Endothelial cell of umbilical vein (primary cell): ENCODE measurements at places on chromosomes 3 and 15.

GRCh38 chr3:42876940-42877720, 1.5 kb upstream of the CYP8B1 start:
- no peak for DNase-seq

DNA sequence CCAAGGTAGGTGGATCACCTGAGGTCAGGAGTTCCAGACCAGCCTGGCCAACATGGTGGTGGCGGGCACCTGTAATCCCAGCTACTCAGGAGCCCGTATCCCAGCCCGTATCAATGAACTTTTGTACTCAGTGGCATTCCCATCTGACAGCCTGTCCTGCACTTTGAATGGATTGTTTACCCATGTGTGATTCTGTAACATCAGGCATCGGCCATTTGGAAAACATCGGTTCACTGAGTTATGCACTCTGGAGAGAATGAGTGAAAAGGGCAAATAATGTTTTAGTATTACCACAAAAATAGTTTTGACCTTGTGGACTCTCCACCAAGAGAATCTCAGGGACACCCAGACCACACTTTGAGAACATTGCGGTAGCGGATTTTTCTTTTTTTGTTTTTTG, 13.6 kb downstream of the KLHL25 start:
- DNase-seq = no peak

DNA sequence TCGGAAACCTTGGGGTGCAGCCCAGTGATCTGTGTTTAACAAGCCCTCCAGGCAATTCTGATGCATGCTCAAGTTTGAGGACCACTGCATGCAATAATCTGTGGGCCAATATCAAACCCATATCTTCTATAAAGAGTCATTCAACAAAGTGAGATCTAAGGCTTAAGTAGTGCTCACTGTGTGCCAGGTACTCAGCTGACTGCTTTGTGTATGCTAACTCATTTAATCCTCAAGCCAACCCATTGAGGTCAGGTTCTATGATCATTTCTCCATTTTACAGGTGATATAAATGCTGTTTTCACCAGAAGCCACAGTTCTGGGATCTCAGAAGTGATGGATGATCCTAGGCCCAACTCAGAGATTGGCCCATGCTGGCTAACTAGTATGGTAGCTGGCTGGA, 101.7 kb downstream of the SMAD6 start:
- no peak for DNase-seq

DNA sequence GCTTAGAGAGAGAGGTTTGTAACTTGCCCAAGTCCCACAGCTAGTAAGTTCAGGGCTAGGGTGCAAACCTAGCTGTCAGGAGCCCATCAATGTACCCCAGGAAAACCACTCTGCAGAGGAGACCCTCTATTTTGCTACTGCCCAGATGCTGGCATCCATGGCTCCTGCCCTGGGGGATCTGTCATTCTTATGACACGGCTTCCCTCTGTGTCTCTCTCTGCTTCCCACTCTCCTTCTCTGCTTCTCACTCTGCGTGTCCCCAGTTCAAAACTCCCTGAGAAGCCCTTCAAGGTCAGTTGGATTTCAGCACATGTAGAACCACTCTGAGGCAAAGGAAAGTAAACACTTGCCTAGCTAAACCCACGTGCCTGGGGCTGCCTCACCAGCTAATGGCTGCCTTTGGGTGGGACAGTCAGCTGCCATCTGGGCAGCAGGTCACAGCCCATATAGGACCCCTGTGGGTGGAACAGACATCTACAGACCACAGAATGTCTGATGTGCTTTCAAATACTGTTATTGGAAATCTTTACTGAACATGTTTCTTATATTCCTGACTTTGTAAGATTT, 29.4 kb upstream of the SLCO2A1 start:
- no peak for DNase-seq

DNA sequence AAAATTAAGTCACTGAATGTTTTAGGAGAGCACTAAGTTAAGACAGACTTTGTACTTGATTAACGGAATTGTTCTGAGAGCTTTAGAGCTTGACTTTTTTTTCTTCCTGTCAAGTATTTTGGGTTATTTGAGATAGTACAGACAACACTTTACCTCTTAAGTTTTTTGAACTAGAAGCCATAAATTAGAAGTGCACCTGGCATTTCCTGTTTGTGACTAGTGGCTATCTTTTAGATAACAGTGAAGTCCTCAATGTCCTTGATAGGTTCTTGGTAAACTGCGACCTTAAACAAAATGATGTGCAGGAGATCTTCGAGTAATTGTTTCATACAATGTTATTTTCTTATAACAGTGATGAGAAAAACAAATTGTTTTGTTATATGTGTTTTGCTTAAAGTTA, 213.9 kb downstream of the TP63 start:
- no peak for DNase-seq

GRCh38 chr3:87426918-87427317, 150.5 kb upstream of the POU1F1 start:
- peak; percentile 55 for DNase-seq

DNA sequence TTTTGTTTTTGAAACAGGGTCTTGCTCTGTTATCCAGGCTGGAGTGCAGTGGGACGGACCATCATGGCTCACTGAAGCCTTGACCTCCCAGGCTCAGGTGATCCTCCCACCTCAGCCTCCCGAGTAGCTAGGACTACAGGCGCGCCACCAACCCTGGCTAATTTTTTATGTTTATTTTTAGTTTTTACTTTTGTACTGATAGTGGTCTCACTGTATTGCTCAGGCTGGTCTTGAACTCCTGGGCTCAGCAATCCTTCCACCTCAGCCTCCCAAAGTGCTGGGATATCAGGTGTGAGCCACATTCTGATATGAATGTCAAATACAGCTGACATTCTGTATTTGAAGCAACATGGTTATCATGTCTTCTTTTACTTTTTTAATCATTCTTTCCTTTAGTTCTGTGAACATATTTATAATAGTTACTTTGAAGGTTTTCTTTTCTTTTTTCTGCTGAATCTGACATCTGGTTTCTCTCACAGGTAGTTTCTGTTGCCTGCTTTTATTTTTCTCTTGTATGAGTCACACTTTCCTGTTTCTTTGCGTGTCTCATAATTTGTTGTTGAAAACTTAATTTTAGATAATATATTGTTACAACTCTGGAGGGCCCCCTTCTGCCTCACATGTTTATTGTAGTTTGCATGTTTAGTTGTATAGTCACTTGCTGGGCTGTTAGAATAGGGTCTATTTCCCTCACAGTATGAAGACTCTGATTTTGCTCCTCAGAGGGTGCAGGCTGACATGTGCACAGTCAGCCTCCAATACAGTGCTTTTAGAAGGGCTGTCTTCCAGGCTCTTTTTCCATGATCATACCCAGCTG, 8.4 kb upstream of the CNTN4 start:
- DNase-seq = no peak

- no peak for DNase-seq
Measured at GRCh38 chr3:11521167-11521566, 122.5 kb downstream of the VGLL4 start.

- DNase-seq = no peak
Measured at GRCh38 chr3:187340578-187340977, 27.6 kb upstream of the RTP4 start.

GRCh38 chr15:65920825-65921309, 51.6 kb downstream of the RAB11A start:
- DNase-seq = no peak

DNA sequence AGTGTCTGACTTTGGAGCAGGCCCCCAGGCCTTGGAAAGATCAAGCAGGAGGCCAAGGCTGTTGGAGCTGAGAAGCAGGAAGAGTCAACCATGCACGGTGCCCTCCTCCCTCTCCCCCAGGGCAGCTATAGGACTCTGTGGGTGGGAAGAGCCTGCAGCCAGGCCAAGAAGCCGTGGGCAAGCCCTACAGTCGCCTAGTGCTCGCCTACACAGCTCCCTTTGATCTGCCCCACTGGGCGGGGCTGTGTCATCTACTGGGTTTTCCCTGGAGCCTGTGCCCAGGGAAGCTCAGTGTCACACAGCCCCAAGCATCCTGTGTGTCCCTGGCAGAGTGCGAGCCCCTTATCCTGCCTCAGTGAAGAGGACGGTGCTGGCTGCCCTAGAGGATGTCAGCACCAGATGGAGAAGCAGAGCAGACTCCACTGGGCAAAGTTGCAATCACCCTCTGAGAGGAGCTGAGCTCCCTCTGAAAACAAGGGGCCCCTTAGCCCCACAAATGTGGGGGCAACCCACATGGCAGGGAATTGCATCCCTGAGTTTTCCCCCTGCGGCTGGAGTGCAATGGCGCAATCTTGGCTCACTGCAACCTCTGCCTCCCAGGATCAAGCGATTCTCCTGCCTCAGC, 72.2 kb downstream of the KLF13 start:
- no peak for DNase-seq

DNA sequence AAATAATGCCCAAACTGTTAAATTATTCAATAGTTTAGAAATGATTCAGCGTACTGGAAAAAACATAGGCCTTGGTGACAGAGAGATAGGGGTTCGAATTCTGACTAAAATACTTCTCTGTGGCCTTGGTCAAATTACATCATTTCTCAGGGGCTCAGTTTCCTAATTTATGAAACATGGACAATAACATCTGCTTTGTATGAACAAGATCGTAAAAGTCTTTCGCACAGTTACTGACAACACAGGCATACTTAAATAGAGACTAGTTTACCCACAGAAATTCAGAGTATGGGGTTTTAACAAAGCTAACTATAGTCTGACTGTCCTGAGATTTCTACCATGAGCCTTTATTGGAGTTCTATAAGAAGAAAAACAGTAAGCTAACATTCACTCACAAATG, 440.4 kb downstream of the FHIT start:
- no peak for DNase-seq

DNA sequence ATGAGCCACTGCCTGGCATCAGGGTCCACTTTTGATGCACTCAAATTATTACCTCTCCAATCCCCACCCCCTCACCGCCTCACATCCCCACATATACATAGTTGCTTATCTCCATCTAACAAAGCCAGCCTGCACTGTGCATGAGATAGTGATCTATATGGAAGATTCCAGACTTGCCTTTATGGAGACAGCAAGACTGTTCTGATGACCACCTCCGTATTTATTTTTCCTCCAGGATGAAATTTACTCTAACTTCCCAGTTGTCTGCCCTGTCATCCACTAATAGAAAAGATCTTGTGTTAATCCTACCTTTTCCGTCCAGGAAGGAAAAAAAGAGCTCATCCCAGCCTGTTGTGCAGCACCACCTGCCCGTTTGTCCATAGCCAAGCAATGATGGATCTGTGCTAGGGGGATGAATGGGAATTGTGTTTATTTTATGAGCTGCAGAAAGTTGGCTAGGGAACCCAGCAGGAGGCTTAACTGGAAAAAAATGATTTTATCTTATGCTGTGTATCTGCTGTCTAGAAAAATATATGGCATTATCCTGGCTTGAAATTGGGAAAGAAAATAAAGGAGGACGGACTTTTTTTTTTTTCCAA, 114.5 kb downstream of the CD47 start:
- no peak for DNase-seq

DNA sequence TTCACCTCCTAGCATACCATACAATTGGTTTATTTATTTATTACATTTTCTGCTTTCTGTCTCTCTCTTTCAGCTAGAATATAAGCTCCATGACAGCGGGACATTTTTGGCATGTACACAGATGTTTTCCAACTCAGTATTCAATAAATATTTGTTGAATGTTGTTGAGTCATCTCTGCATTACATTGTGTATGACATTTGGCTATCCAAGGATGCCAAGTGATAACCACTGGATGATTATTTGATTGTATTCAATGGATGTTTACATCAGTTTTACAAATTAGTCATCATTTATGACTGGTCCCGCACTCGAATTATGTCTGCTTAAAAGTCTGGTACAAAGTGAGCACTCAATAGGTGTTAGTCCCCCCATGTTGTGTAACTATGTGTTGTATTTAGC, 49.5 kb upstream of the STXBP5L start:
- DNase-seq = no peak

- no peak for DNase-seq
Measured at GRCh38 chr3:132167870-132168269, 133.1 kb upstream of the CPNE4 start.

GRCh38 chr3:88618021-88618645, 468.4 kb downstream of the C3orf38 start:
- no peak for DNase-seq

DNA sequence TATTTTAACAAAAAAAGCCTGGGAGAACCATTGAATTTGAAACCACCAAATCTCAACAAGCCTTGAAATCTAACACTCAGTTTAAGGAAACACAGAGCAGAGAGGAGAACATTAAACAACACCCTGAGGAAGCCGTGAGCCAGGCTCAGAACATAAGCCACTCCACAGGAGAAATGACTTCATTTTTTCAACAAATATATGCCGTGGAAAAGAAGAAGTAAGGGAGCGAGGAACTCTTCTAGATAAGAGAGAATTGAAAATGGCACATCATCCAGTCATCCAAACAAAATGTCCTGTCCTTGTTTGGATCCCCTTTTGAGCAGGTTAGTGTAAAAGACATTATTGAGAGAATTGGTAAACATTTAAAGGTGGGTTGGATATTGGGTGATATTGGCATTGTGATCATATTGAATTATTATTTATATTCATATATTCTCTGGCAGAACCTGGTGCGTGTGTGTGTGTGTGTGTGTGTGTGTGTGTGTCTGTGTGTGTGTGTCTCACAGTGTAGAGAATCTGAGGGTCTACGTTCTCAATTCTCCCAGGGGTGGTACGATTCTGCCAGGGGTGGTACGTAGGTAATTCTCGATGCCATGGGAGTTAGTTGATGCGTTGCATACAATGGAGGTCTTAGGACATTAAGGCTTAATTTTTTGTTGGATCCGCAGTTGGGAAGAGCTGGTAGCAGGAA, 94.4 kb downstream of the ST6GAL1 start:
- DNase-seq = no peak

- DNase-seq = no peak
Measured at GRCh38 chr3:44923632-44924456, 49.4 kb downstream of the TGM4 start.

DNA sequence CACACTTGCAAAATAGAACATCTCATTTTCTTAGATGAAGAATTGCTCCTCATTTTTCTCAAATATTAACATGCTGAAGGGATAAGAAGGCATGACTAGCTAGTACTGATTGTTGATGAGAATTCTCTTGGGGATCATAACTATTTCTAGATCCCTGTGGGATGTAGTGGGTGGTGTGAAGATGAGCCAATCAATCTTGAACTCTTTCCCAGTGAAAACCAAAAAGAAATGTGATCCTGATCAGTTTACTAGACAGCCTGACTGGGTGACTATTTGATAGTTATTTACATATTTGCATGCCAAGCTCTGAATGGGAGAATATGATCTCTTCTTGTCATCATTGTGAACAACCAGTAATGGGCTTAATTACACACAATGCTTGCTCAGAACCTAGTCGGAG, 63.7 kb downstream of the ZIC1 start:
- no peak for DNase-seq

- no peak for DNase-seq
Measured at GRCh38 chr3:106014971-106015370, 146.2 kb upstream of the CBLB start.

DNA sequence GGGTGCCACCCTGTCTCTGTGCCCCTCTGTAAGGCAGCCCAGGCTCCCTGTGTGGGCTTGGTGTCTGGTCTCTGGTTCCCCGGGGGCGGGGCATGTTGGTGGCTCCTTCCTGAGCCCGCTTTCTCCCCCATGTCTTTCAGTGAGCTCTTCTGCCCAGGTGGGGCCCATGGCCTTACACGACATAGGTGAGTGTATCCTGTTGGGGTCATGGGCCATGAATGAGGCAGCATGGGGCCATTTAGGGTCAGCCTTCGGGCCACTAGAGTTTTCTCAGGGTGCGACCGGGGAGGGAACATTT, 195.1 kb downstream of the UBE3A start:
- no peak for DNase-seq
